Stimulated activated CD4-positive, alpha-beta T cell treated with anti-CD3 and anti-CD28 coated beads, Interleukin-4, amount 100 ng/mL, for 1 hour (primary cell): ENCODE measurements at places on chromosomes 5 and 9.

DNA sequence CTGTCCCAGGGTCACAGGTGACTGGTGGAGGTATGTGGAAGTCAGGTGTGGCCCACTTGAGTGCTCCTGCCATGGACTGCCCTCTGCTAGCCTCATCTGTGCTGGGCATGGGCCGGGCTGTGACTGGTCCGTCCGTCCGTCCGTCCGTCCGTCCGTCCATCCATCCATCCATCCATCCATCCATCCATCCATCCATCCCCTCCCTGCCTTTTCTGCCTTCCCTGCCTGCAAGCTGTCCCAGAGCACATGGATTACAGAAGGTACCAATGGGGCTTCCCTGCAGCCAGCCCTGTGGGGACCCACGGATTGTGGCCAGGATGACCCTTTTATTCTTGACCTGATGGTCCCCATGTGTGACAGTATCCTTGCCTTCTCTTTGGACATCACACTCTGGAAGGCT lies 92.5 kb downstream of the MACROH2A1 start:
- no peak for DNase-seq

DNA sequence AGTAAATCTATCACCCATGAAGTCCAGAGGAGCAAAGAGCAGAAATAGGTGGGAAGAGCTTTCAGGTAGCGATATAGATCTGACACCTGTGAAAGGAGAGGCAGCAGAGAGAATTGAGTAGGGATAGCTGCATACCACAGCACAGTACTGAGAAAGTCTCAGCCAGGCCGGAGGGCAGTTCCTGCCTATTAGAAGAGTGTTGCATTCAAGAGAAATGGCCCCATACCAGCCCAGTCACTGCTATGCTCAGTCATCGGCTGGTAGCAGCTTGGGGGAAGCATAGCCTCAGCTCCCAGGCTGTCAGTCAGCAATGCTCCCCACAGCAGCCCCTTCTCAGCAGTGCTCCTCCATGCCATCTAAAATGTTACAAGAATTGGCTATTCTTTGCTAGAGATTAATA lies 285.1 kb upstream of the CDH6 start:
- no peak for DNase-seq

- no peak for DNase-seq
Observed at GRCh38 chr9:115640887-115641286, 512.7 kb upstream of the PAPPA start.

DNA sequence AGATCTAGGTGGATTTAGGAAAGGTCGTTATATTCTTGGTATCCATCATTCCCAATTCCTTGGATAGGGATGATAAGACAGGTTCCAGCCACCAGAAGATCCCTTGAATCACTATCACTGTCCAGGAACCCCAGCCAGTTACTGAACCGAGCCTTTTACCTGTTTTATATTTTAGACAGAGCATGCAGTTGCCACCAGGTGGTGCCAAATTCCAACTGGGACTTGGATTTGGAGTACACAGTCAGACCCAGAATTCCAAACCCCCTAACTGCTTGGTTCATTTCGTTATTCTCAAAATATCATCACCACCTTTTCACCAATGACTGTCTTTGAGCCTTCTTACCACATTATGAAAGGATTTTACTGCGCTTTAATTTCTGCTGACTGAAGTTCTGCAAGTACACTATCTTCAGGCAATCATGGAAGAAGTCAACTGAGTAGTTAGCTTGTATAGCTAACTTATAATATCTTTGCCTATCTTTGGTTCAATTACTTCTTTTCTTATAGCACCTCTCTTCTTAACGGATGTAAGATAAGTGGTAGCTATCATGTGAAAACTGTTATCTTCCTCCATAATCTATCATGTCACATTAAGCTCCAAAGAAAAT lies 191.8 kb downstream of the PRR16 start:
- no peak for DNase-seq
